T-helper 2 cell (primary cell): ENCODE measurements at places on chromosomes 4 and X.

GRCh38 chrX:71396576-71396975 lies 30.4 kb downstream of the TAF1 start:
- DNase-seq = no peak

- DNase-seq = no peak
These were observed 389.7 kb downstream of the GPM6A start for GRCh38 chr4:175422331-175422730.

GRCh38 chr4:105399532-105400161 lies 74.2 kb downstream of the PPA2 start:
- no peak for DNase-seq

DNA sequence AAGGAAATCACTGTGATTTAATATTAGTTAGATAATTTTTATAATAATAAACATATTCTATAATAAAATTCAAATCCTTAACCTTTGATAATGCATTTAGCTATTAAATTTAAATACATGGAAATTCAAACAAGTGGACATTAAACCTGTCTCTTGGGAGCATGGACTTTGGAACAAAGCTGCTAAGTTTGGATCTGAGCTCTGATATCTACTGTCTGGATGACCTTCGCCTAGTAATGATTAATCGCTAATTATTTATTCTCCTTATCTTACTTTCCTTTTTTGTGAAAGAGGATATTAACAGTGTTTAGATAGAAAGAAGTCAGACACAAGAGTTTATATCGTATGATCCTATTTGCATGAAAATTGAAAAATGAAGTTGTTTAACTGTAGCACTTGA lies 980.9 kb downstream of the FSTL5 start:
- no peak for DNase-seq

DNA sequence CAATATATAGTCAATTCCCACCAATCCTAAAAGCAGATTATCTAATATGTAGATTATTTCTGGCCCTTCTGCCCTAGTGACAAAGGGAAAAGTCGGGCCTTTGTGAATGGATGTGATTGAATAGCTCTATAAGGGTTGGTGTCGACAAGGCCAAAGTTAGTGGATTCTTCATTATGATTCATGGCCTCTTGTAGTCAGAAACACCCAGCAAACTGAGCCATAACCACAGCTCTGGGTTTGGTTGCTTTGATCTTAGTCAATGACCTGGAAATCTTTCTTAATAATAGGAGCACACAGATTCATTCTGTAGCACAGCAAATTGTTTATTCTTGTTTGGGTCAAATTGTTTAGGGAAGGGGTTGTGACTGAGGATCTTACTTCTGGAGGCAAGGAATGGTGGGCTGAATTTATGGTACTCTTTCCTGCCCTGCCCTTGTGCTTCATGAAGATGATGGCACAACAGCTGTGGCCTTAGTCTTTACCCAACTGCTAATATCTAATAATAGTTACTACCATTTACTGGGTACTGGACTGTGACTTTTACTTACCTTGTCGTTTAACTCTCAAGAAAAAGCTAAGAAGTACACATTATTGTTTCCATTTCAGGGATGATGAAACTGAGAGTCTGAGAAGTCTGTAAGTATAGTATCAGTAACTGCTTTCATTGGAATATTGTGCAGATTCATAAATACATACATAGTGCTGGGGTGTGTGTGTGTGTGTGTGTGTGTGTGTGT lies 74.0 kb downstream of the AFF2 start:
- DNase-seq = no peak

DNA sequence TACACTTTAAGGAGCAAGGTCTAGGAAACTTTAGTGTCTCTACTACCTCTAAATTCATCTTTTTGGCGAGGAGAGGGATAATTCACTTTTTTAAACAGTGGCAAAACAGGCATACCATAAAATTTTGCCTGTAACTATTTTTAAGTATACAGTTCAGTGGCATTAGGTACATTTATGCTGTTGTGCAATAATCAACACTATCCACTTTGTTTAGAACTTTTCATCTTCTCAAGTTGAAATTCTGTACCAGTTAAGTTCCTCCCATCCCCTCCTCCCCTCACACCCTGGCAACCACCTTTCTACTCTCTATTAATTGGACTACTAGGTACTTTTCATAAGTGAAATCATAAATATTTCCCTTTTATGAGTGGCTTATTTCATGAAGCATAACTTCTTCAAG lies 31.4 kb downstream of the NUP54 start:
- DNase-seq = no peak

GRCh38 chr4:178917756-178918155 lies 1475.5 kb upstream of the AGA start:
- no peak for DNase-seq

DNA sequence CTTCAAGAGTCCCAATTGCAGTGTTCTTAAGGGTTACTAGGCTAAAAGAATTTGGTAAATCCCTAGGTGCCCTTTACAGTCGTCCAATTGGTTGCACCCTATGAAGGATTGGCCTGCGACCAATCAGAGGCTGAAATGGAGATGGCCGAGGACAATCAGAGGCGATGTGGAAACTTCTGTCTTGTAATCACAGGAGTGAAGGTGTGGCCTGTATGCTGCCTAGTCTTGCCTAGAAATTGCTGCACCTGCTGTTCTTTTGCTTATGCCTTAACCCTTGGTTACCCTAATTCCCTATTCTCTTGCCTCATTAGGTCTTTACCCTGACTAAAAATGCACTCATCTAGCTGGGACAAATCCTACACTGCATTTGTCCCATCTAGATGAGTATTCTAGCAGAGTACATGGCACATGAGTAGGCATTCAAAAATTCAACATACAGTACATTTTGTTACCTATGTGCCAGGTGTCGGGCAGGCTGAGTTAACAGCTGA lies 1.0 kb upstream of the DCK start:
- DNase-seq = no peak
